SJCRH30 (cell line): ENCODE measurements at places on chromosomes 1 and 21. TPM values are rescaled to one million over a fixed set of nuclear protein-coding genes. Genes with fewer than 3 reads are reported as not detected.

DNA sequence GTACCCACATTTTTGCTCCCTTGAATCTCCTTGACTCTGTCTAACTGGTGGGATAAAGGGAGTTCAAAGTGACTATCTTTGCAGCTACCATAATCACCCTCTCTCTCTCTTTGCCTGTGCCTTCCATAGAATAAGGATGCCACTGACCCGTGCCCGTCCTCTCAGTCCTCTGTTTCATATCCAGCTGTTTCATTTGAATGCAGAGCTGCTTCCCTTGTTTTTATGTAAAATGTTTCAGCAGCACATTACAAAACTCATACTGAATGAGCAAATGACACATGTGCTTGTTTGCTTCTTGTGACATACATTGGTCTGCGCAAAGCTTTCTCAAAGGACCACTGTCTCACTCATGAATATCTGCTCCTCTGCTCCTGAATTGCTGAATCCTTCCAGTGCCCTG, 38.4 kb downstream of the CDC42 start:
- H3K27me3 ChIP-seq, result no peaks in the 10 kb centered on the region
- H3K4me3 ChIP-seq, result no peak overlapping the region
- no peaks in the 10 kb centered on the region; the same call in 1 of the 2 replicates for H3K4me1 ChIP-seq
- H3K27ac ChIP-seq, result no peak overlapping the region
- no peak for DNase-seq
- peaks cover 68% of the 10 kb centered on the region for H3K36me3 ChIP-seq

GRCh38 chr1:205715628-205716027, 34.4 kb downstream of the NUCKS1 start:
- no peaks in the 10 kb centered on the region for H3K27me3 ChIP-seq
- H3K4me3 ChIP-seq, result no peak overlapping the region
- no peak overlapping the region for H3K27ac ChIP-seq
- H3K4me1 ChIP-seq, result peaks cover 3% of the 10 kb centered on the region; the same call in 1 of the 2 replicates

The HCN3 gene
- total RNA-seq, result 1.6 and 1.7 TPM in 2 replicates

- 0 out of 2 replicates have a peak, but pooled peaks cover 7% of the 10 kb centered on the region for H3K4me1 ChIP-seq
- DNase-seq, result no peak
- H3K36me3 ChIP-seq, result no peaks in the 10 kb centered on the region
- no peak overlapping the region for H3K27ac ChIP-seq
- no peaks in the 10 kb centered on the region for H3K27me3 ChIP-seq
These were observed 37.8 kb downstream of the FMO3 start for GRCh38 chr1:171128463-171128862.

- H3K4me3 ChIP-seq, result no peak overlapping the region
- no peak overlapping the region for H3K27ac ChIP-seq
- no peaks in the 10 kb centered on the region for H3K36me3 ChIP-seq
- H3K4me1 ChIP-seq, result peaks cover 7% of the 10 kb centered on the region; the same call in 1 of the 2 replicates
- DNase-seq, result no peak
These were observed 81.2 kb upstream of the IFFO2 start for GRCh38 chr1:19037659-19038058.

GRCh38 chr1:16115468-16115983, 40.3 kb downstream of the EPHA2 start:
- no peaks in the 10 kb centered on the region for H3K27me3 ChIP-seq
- no peaks in the 10 kb centered on the region for H3K36me3 ChIP-seq
- H3K27ac ChIP-seq, result no peak overlapping the region
- H3K4me1 ChIP-seq, result peaks cover 35% of the 10 kb centered on the region
- DNase-seq, result no peak
- no peak overlapping the region for H3K4me3 ChIP-seq

GRCh38 chr1:25355841-25356395, 17.8 kb downstream of the TMEM50A start:
- no peak overlapping the region for H3K4me3 ChIP-seq
- peaks cover 71% of the 10 kb centered on the region for H3K36me3 ChIP-seq
- no peaks in the 10 kb centered on the region for H3K27me3 ChIP-seq
- no peaks in the 10 kb centered on the region for H3K4me1 ChIP-seq

The NUP210L gene
- total RNA-seq, result 0.04 TPM in 1 of 2 replicates, not detected in the other

DNA sequence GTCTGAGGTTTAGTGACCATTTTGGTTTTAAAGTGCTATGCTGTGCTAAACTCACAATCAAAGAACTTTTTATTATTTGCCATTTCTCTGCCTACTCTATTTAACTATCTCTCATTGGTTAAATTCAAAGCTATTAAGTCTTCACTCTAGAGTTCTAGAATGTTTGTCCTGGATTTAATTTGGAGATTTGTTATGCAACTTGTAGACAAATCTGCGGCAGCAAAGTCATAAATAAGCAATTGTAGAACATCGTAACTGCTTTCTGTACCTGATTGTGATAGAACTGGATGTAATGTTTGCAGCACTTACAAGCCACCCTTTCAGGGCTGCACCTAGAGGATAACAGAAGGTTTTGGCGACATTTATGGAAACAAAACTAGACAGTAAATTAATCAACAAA, 566.5 kb upstream of the ADGRL2 start:
- H3K36me3 ChIP-seq, result no peaks in the 10 kb centered on the region
- no peak overlapping the region for H3K4me3 ChIP-seq
- no peaks in the 10 kb centered on the region for H3K27me3 ChIP-seq
- no peak for DNase-seq
- peaks cover 28% of the 10 kb centered on the region for H3K4me1 ChIP-seq
- H3K27ac ChIP-seq, result no peak overlapping the region

GRCh38 chr1:227777646-227778045, 37.8 kb upstream of the PRSS38 start:
- no peaks in the 10 kb centered on the region for H3K27me3 ChIP-seq
- peak overlapping the region; percentile 81 for H3K27ac ChIP-seq
- H3K36me3 ChIP-seq, result peaks cover under 1% of the 10 kb centered on the region; the same call in 1 of the 2 replicates
- peaks cover 31% of the 10 kb centered on the region for H3K4me1 ChIP-seq
- no peak for DNase-seq

The C1orf226 gene
- total RNA-seq, result 0.57 and 0.63 TPM in 2 replicates

The MGST3 gene
- total RNA-seq, result 27.8 and 33.1 TPM in 2 replicates

DNA sequence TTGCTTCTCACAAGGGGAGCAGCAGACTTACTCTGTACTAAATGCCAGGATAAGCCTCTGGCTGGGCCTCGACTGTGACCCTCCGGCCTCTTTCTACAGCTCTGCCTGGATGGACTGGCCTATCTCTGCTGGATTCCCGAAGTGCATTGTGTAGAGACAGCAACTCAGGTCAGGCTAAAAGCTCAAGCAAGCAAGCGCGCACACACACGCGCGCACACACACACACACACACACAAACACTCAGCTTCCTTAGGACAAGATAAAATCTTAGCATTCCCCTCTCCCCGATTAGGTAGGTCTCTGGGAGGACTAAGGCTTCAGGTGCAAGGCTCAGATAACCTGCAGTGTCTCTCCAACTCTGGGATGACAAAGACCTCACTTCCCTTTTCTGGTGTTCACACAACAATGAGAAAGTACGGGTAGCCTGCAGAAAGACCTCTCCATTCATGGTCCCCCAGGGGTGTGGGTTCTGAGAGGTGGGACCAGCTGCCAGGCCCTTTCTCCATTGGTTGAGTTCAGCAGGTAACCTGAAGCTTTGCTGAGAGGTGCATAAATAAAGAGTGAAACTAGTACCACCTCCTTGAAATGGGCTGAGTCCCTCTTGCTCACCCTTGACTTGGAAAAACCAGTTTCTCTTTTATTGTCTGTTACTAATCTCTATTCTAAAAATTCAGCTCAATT, 155.1 kb upstream of the CAMK1G start:
- DNase-seq, result no peak
- no peaks in the 10 kb centered on the region for H3K27me3 ChIP-seq
- H3K36me3 ChIP-seq, result no peaks in the 10 kb centered on the region
- H3K27ac ChIP-seq, result no peak overlapping the region
- H3K4me3 ChIP-seq, result no peak overlapping the region

DNA sequence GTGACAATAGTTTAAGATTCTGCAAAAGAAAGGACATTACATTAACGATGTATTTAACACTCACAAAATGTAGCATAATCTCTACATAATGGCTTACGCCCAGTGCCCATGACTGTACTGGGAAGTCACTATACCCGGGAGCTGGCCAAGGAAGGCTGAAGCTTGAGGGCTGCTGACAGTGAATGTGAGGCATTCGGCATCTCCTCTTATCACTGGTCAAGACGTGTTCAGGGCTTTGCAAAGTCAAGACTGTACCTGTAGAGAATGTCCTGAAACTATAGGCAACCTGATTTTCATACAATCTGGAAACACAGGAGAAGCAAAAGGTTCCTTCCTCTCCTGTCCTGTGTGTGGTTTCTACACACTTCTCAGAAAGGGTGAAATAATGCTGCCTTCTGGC, 12.7 kb upstream of the IFNGR2 start:
- H3K36me3 ChIP-seq, result no peaks in the 10 kb centered on the region
- no peaks in the 10 kb centered on the region for H3K27me3 ChIP-seq
- no peaks in the 10 kb centered on the region for H3K4me1 ChIP-seq
- no peak overlapping the region for H3K27ac ChIP-seq
- no peak for DNase-seq
